Stimulated activated CD4-positive, alpha-beta T cell treated with anti-CD3 and anti-CD28 coated beads, Interleukin-15, amount 100 ng/mL, for 48 hours (primary cell): ENCODE measurements at places on chromosomes 5 and 9.

DNA sequence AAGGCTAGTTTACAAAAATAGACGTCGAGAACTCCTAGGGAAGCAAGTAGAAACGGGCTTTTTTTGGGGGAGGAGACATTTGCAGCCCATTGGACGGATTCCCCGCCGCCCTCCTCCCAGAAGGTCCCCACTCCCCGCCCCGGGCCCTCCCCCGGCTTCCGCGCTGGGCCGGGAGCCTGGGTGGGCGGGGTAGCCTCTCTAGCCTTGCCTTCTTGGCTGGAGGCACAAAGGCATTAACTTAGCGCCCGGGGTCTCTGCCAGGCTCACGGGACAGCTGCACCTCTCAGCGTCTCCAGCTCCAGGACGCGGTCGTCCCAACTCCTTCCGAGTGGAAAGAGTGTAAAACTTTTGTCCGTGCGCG is at the start of gene DMRTA1:
Gene DMRTA1, plus strand, starts transcription at position 236 of the 361 bp plus-strand sequence. CDS start 242 bp downstream, outside the sequence.
- DNase-seq = no peak

GRCh38 chr5:7391814-7392692 is 3.9 kb upstream of the ADCY2 start:
- DNase-seq = no peak

- DNase-seq = no peak
These were observed 6.5 kb upstream of the MLANA start for GRCh38 chr9:5884191-5884590.

DNA sequence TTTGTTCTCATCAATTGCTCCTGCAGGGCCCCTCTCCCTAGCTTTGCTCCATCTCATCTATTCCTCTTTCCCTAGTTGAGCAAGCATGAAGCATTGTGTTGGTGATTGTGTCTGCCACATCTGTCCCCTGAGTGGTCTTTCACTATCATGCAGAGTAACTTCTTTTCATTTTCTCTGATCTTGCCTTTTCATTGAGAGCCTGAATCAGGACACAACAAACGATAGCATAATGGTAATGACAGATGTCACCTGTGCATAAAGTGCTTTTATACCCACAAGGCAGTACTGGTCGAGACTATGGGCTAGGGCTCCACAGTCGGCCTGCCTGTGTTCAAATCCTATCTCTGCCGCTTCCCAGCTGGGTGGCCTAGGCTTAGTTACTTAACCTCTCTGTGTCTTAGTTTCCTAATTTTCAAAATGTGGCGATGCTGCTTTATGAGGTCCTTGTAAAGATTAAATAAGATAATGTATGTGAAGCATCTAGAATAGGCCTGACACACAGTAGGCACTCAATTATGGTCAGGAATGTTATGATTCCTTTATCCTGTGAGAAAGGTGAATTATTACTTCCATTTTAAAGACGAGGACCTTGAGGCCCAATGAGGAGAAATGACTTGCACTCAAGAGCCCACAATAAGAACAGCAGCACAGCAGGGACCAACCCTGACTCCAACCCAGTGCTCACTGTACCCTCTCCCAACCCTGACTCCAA is 137.1 kb upstream of the ZNF618 start:
- DNase-seq = no peak

GRCh38 chr5:60492958-60493357 is 207.0 kb downstream of the DEPDC1B start:
- DNase-seq = no peak

DNA sequence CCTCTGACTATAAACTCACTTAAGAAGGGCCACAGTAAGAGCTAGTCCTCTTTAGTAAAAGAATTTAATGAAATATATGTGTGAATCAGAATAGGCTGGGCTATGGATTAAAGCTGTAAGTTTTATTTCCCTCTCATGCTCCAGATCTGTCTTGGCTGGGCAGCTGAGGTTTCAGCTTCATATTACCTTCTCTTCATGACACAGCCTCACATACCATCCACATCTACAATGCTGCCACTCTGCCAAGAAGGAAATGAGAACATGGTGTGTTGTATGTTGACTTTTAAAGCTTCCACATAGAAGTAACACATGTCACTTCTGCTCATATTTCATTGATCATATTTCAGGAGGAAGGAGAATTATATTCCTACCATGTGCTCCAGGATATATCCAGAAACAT is 776.0 kb upstream of the ACO1 start:
- DNase-seq = no peak

GRCh38 chr5:36414869-36415282 is 113.2 kb upstream of the RANBP3L start:
- DNase-seq = no peak

DNA sequence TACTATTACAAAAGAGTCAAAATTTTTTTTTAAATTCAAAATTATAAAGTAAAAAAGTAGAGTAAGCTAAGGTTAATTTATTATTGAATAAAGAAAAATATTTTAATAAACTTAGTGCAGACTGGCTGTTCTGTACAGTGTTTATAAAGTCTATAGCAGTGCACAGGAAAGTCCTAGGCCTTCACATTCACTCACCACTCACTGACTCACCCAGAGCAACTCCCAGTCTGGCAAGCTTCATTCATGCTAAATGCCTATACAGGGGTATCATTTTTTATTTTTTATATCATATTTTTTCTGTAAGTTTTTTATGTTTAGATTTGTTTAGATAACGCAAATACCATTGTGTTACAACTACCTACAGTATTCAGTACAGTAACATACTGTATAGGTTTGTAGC is 700.7 kb upstream of the GRAMD2B start:
- no peak for DNase-seq

DNA sequence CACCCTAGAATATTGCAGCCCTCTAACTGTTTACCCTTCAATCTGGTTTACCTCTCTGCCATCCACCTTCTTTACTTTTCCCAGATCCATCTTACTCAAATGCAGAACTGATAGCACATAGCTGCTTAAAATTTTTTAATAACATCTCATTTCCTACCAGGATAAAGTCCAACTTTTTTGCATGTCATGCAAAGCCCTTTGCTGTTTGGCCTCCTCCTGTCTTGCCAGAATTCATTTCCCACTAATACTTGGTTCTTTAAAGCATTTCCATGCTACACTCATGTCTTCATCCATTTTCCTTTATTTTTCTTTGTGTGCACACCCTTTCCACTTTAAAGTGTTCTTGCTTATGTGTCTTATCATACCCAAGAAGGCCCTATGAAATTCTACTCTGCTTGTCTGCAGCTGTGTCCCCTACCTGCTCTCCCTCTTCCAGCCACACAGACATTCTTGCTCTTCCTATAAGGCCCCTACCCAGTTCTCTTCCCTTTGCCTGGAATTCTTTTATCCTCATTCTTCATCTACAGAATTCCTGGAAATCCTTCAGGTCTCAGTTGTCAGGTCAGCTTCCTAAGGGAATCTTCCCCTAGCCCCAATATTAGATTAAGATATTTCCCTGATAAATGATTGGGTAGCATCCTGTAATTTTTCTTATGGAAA is 50.3 kb downstream of the TLE4 start:
- DNase-seq = no peak

- DNase-seq = no peak
These were observed 315.2 kb upstream of the PDE4D start for GRCh38 chr5:60208716-60209115.

- DNase-seq = no peak
These were observed 108.6 kb downstream of the KLHL3 start for GRCh38 chr5:137627293-137627692.

- DNase-seq = no peak
These were observed 7.9 kb downstream of the PPP1R26 start for GRCh38 chr9:135487281-135488012.

DNA sequence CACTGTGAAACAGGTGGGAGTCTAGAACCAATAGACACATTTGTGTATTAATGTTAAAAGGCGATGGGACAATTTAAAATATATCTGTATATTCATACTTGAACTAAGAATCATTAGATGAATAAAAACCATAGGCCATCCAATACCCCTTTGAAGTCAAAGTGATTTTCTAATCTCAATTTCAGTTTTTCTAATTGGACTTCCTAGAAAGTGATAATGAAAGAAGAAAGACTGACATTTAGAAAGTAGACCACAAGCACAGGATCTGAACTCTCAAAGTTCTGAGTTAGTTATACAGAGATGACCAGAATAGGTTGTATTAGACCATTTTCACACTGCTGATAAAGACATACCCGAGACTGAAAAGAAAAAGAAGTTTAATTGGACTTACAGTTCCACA is 412.8 kb upstream of the PIK3R1 start:
- no peak for DNase-seq

DNA sequence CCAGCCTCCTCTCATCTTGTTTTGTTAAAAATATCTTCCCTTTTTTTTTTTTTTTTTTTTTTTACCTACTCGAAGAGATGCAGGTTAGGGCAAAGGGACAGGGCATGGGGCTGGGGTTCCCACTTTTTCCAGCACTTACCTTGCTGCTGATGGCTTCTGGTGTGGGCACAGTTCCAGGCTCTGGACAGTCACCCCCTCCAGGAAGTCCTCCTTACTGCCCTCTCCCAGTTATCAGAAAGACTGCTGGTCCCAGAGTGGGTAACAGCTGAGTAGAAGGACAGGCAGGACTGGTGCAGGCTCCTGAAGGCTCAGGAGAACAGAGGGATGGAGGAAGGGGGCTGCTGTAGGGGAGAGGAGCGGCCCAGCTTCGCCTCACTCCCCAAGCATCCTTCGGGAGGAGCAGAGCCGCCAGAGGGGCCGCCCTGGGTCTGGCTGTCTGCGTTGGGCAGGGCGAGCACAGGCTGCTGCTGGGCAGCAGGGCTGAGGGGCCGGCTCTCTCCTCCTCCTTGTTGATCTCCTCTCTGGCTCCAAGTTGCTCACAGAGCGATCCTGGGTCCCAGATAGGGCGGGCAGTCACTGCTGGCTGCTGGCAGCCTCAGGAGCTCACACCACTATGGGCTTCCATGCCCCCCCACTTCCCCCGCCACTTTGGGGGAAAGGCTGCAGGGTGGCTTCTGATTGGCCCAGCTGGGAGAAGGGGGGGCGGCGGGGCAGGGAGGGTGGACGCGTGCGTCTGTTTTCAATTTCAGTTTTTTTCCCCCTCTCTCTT is at the start of gene PDGFRB:
Gene PDGFRB, minus strand, starts transcription at position 588 of the 769 bp plus-strand sequence. CDS start 18,798 bp downstream, outside the sequence.
- no peak for DNase-seq

DNA sequence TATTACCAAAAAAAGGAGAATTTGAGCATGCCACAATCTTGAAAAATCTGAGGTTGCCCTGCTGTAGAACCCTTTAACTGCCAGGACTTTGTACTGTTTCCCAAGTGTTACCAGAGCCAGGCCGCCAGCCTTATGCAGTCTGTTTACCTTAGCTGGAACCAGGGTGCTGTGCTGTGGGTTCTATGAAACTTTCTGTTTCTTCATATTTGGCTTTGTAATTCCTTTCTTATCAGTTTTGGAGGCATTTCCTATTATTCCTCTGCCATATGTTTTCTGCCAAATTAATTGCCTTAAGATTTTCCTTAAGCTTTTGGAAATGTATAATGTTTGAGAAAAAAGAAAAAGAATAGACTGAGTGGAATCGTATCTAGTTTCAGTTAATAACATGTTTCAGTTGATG is 2.1 kb downstream of the S1PR3 start:
- no peak for DNase-seq

- DNase-seq = no peak
These were observed 89.3 kb downstream of the COL5A1 start for GRCh38 chr9:134730761-134731496.

DNA sequence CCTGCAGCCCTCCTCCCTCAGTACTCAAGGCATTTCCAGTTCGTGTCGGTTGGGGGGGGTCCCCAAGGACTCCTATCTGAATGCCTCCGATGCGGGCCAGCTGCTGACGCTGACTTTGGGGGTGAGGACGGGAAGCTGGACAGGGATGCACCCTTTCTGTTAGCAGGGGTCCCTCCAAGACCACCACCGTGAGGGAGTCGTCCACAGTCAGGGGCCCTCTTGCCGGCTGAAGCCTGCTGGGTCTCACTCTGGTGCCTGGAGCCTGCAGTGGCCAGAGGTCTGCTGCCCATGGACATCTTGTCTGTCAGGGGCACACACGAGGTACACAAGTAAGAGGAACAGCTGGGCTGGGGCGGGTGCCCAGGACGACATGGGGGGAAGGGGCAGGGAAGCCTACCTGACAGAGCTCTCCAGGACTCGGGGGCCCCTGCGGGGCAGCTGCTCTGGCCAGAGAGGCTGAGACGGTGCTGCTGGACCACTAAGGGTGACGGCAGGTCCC is 9.1 kb upstream of the ZDHHC11 start:
- DNase-seq = no peak

DNA sequence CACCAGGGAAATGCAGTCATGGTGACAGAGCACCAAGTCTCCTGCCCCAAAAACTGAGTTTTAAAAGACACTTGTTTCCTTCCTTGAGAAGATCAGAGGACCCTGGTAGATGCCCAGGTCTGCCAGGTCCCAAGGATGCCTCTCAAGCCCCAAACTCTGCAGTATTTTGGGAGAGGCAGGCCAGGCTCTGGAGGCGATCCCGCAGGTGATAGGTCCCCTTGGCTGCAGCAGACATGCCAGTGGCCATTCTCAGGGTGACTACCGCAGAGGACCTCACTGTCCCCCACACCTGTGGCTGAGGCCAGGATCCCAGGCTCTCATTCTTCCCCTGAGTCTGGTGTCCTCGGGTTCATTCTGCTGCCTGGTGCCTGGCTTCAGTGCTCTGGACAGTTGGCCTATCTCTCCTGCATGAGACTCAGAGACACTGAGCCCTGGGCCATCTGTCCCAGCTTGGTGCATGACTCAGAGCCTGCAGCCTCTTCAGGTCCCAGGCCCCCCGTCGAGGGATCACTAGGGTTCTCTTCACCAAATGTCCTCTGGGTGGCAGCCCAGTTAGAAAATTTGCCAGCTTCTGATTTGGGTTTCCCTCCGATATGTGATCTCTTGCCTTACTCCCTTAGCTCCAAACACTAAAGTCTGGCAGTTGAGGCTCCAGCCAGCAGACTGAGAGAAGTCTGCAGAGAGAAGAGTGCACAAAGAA is 59.7 kb upstream of the GARNL3 start:
- DNase-seq = no peak

DNA sequence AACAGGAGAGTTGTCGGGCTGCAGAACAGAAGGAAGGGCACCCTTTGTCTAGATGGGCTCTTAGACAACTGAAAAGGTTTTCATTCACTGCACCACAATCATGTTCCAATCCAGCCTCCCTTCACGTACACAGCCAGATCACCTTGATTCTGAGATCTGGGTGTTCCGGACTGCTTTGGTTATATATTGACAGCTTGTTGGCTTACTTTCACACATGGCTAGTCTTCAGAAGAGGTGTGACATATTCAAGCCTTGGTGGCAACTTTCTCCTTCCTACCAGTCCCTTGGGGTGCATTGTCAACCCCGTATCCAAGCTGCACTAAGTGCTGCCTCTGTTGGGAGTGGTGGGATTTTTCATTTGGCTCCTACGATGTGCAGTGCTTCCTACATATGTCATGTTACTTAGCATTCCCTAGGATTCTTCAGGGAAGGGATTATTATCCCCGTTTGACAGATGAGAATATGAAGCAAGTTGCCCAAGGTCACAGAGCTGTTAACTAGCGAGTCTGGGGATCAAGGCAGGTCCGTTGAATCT is 100.6 kb downstream of the LIFR start:
- DNase-seq = no peak

GRCh38 chr9:71604197-71605063 is 163.9 kb downstream of the CEMIP2 start:
- DNase-seq = peak; percentile 56

DNA sequence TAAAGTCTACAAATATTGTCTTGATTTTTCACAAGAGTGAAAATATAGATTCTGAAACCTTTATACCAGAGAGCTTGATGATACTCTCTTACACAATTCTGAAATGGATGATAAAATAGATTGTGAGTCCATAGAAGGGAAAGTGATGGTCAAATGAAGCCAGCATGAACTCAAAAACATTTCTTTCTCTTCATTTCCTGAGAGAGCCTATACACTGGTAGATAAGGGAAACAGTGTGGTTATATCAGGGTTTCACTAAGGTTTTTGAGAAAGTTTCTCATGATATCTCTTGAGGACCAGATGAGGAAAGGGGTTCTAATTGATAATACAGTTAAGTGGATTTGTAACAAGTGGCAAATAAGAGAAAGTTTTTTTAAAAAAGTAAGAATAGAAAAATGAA is 254.1 kb downstream of the PJA2 start:
- no peak for DNase-seq
